ENCODE measurements at places on chromosomes 4 and X.

DNA sequence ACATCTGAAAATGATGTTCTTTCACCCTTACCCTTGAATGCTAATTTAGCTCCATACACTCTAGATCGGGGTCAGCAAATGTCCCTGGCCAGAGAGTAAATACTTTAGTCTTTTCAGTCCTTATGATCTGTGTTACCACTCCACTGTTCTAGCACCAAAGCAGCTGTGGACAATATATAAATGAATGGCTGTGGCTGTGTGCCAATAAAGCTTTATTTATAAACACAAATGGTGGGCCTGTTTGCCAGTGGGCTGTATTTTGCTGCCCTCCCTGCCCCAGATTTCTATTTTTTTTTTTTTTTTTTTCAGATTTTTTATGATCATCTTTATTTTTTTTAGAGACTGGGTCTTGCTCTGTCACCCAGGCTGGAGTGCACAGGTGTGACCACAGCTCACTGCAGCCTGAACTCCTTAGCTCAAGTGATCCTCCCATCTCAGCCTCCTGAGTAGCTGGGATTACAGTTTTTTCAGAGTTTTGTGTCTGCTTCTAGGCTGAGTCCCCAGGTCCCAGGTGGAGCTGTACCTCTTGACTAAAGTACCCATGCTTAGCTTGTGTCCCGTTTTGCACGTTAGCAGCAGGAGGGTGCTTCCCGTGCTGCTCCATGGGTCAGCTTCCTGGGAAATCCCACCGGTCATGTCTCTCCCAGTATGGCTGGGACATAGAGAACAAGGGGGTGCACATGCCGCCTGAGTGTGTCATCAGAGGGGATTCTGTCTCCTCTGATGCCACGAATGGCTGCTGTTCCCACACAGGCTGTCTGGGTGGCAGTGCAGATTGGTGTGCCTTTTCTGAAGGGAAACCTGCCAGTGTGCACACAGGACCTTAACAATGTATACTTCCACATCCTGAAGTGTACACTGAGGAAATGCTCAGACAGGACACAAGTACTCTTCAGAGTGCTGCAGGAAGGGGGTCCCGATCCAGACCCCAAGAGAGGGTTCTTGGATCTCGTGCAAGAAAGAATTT is 16.0 kb upstream of the GRPEL1 start:
- DNase-seq, result no peak

GRCh38 chr4:54553001-54553400 is 104.8 kb upstream of the KIT start:
- DNase-seq, result no peak

- DNase-seq, result no peak
Observed at GRCh38 chr4:20256381-20256881, 4.7 kb downstream of the SLIT2 start.

DNA sequence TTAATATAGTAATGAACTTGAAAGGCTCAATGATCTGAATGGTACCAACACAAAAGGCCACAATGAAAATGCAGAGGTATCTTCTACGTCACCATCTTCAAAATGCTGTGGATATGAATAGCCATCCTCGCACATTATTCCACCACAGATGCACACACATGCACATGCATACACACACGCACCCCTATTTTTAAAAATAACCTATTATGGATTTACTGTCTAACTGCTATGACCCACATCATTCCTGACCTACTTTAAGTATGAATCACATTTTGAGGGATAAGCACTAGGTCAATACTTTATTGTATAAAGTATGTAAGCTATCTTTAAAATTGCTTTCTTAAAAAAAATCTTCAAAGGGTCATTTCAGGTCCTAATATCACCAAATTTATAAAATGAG is 24.4 kb upstream of the CORIN start:
- no peak for DNase-seq
